ENCODE measurements at places on chromosomes 6 and 20.

GRCh38 chr6:153231048-153231646, 100.1 kb upstream of the RGS17 start:
- DNase-seq: no peak

DNA sequence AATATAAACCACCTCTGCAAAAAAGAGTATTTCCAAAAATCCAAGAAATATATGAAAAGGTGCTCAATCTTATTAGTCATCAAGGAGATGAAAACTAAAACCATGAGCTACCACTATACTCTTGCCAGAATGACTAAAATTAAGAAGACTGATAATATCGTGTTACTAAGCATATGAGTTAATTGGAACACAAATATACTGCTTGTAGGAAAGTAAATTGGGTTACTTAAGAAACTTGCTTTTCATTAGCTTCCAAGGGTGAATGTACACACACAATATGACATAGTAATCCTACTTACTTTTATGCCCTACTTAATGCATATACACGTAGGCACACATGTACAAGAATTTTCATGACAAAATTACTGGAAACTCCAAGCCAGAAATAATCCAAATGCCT, 3.4 kb downstream of the THEMIS start:
- no peak for DNase-seq

- DNase-seq: no peak
These were observed 22.2 kb downstream of the TNXB start for GRCh38 chr6:32086661-32087573.

DNA sequence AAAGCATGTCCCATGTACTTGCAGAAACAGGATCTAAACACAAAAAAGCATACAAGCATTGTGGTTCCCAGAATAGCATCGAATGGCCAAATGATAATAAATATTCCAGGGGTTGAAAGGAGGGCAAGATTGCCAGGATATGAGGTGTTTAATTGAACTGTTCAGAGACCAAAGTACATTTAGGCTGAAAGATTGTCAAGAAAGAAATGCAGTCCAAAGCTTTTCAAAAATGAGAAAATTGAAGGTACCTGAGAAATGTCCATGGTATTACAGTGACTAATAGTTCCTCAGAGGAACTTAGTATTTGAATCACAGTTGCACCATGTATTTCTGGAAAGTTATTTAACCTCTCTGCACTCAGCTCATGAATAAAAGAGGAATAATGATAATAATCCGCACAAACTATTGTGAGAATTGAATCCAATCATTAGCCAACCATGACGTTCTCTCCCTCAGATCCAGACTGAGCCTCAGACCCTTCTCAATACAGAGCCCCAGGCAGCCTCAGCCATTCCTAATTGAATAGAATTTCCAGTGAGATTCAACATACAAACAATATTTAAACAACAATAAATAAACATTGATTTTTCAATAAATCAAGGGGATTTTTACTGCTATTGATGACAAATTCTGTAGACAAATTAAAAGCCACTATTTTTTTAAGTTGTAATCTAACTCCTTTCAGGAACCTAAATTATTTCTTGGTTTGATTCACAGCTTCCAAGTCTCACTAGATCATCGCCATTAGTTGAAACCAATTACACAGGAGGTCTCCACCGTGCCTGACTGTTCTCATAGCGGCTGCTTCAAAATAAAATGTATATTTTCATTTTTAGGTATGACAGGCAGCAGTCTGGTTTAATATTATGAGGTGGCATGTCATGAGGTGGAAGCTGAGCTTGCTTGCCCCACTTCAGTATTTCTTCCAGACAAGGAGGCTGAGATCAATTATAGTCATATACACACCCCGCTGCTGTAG, 144.3 kb upstream of the TENT5A start:
- DNase-seq: no peak

GRCh38 chr20:32064667-32065066, 12.6 kb downstream of the HCK start:
- no peak for DNase-seq

- no peak for DNase-seq
These were observed 109.4 kb upstream of the EMILIN3 start for GRCh38 chr20:41476013-41476441.

GRCh38 chr6:134984821-134985220, 34.9 kb upstream of the ALDH8A1 start:
- DNase-seq: no peak

DNA sequence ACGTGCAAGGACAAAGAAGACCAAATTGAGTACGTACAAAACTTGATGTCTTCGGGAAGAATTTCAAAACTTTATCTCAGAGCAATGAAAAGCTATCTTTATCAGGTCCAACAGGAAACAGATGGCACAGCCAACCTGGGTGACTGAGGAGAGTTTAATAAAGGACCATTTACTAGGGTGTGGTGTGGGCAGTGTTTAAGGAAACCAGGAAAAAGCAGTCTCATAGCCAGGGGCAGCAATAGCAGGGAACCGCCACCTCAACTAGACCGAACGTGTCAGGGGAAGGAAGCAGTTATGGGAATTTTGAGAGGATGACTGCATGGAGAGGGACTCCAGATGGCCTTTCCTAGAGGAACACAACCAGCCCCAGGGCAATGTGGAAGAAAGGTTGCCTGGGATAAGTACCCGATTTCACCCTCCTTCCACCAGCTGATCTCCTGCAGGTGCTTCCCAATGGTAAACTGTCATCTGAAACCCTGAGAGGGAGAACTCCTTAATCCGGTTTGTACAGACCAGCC, 15.2 kb upstream of the TAAR5 start:
- DNase-seq: no peak
